Psoas muscle (tissue), 8 donors: ENCODE measurements at places on chromosomes 12 and 14.
A peak's percentile ranks its signal among the peaks of the same experiment; 100 is the strongest.

GRCh38 chr12:65662590-65662989 lies 161.7 kb upstream of the HMGA2 start:
- DNase-seq, result no peak

DNA sequence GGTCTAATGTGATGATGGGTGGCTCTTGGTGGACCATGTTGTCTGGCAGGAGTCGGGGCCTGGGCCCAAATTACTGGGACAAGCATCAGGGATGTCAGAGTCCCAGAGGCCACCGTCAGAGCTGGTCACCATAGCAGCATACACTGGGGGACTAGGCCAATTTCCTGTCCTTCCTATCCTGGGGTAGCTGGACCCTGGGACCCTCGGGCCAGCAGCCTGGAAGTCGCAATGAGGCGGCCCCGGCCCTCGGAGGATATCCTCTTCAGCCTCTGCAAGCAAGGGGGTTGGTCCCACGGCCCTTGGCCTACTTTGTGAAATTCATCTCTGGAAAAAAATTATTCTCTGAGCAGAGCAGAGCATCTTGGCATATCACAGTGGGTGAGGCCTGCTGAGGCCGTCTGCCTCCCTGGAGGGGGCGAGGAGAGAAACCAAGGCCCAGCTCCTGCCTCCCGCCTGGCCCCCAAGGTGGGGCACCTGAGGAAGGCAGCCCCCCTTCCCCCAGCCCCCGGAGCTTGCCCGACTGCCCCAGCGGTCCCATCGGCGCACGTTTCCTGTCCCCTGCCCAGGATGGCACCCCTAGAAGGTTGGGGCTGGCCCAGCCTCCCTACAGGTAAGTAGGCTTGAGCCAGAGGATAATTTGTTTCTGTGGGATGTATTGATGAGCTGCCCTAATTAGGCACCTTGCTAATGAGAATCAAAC lies 135.0 kb upstream of the MYL2 start:
- no peak for DNase-seq

- DNase-seq, result no peak
Measured at GRCh38 chr14:72801381-72801812, 92.5 kb downstream of the DPF3 start.

GRCh38 chr12:52539083-52539820 lies 13.7 kb downstream of the KRT71 start:
- DNase-seq, result no peak

GRCh38 chr12:101243616-101244015 lies 33.6 kb upstream of the SLC5A8 start:
- DNase-seq, result no peak

DNA sequence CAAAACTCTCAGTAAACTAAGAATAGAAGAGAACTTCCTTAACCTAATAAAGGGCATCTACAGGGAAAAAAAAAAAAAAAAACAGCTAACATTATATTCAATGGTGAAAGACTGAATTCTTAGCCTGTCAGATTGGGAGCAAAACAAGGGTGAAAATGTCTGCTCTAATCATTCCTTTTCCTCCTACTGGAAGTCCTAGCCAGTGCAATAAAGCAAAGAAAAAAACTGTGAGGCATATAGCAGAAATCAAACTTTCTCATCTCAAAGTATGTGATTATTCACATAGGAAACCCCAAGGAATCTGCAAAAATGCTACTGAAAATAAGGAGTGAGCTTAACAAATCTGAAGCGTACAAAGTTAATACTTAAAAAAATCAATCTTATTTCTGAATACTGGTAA lies 170.7 kb downstream of the NUAK1 start:
- no peak for DNase-seq

DNA sequence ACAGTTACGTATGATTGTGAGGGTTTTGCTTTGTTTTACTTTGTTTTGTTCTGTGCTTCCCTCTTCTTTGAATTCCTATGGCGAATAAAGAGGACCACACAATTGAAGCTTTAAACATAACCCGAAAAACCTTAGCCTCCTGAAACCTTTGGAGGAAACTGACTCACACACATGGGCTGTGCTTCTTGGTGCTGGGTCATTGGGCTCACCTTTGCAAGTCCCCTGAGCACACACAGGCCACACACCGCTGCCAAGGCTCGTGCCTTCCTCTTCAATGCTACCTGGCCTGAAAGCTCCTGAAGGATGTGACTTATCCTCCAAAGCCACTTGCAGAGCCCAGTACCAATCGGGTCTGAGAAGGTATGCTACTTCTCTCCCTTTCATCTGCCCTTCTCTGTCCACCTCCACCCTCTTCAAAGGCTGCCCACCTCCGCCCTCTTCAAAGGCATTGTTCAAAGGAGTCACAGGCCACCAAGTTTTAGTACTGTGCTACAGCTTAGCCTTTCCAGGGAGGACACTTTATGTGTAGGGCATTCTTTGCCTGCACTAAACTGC lies 114.6 kb downstream of the FOXN3 start:
- no peak for DNase-seq

- no peak for DNase-seq
Measured at GRCh38 chr14:76752744-76753143, 8.5 kb upstream of the VASH1 start.

- DNase-seq, result no peak
Measured at GRCh38 chr12:124075841-124076240, 102.8 kb downstream of the ZNF664 start.

DNA sequence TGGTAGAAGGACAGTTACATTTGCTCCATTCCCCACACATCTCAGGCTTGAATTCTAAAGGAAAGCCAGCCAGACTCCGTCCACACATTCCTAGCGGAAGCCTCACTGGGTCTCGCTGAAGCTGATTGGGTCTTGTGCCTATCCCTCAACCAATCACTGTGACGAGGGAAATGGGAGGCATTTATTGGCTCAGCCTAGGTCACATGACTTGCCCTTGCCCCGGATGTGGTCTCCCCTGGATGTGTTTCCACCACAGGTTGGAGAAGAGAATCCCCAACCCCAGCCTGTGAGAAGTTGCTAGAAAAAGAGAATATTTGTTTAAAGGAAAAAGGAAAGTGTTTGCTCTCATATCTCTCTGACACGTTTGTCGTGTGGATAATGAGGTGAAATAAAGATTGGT lies 93.4 kb downstream of the C12orf75 start:
- DNase-seq, result no peak

GRCh38 chr14:76109087-76109880 lies 42.4 kb upstream of the GPATCH2L start:
- DNase-seq, result peak; percentile 83

DNA sequence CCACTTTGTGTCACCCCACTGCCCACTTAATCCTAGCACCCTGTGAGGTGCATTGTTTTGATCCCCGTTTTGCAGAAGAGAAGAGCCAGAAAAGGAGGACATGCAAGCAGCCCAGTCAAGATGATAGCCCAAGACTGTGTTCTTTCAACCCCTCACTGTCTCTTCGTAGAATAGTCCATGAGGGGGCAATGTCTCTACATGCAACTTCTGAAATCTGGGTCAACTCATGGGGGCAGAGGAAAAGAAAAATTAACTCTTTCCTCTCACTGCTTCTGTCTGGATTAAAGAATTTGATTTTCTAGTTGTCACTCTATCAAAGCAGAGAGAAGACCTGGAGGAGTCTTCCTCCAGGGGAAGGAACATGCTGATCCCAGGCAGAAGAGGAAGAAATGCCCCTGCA lies 229.6 kb upstream of the NOS1 start:
- DNase-seq, result no peak

GRCh38 chr12:83461336-83461935 lies 774.7 kb downstream of the TMTC2 start:
- no peak for DNase-seq

DNA sequence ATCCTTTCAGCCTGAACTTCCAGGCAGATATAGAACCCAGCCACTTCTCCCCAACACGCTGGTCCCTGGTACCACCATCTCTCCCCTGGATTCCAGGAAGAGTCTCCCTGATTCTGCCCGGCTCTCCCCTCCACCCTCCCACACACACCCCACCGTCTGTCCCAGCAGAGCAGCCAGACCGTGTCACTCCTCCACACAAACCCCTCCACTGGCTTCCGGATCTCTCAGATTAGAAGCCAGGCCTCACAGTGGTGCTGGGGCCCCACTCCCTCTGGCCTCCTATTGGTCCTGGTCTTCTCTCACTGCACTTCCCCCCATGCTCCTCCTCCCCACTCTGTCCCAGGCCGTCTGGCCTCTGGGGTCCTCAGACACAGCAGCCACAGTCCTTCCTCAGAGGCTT lies 52.4 kb upstream of the CDKN3 start:
- no peak for DNase-seq

DNA sequence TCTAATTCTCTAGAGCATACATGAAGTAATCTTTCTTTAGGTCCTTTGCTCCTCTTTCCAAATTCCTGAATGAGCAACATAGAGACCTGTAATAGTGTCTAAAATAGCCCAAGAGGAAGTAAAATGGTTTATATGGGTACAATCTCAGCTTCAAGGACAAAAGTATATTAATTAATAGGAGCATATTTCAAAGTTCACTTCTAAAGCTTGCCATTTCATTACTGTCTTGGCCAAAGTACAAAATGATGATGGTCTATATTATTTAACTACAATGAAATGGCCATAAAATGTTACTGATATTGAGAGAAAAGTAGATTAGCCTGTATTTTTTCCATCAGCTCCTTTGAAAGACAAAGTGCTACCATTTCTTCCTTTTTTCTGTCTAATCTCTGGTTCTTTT lies 410.4 kb upstream of the NOVA1 start:
- DNase-seq, result no peak
